ENCODE measurements at places on chromosomes 5 and 9. TPM values are rescaled to one million over a fixed set of nuclear protein-coding genes. Genes with fewer than 3 reads are reported as not detected.

ISL1 gene
- polyA plus RNA-seq = not detected

DND1 gene
- 0.67 TPM for polyA plus RNA-seq

OBP2B gene
- polyA plus RNA-seq = not detected

SLC1A1 gene
- polyA plus RNA-seq = 2.2 TPM

MZB1 gene
- not detected for polyA plus RNA-seq
